Amygdala (tissue), 56 donors: ENCODE measurements at places on chromosomes 16 and 17.

- DNase-seq, result no peak
Measured at GRCh38 chr17:45366049-45366448, 49.2 kb upstream of the MAP3K14 start.

DNA sequence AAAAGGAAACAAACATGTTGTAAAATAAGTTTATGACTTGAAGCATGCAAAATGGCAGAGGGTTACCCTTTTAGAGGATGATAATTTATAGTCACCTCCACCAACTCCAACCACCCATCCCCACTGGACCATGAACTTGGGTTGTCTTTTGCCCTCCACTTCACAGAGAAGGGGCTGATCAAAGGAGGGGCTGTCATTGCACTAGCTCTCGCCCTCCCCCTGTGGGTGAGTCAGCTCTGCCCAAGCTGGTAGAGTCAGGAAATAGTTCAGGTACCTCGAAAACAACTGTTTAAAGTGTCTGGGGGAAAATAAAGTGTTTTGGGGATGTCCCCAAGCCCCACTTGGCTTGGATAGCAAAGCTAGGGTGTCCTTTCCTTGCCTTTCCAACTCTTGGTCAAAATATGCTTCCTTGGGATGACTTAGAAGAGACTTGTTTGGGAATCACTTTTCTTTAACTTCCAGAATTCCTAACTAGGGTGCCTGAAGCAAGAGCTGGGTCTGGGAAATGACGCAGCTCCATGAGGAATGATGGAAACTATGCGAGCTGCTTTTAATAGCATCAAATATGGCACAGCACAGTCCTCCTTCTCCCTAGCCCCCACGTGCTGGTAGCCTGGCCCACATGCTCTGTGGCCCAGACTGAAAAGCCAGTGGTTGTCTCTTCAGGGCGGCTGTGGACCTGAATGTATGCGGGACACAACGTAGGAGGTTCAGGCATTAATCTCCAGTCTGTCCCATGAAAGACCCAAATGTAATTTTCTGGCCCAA, 40.7 kb downstream of the TBX4 start:
- no peak for DNase-seq

DNA sequence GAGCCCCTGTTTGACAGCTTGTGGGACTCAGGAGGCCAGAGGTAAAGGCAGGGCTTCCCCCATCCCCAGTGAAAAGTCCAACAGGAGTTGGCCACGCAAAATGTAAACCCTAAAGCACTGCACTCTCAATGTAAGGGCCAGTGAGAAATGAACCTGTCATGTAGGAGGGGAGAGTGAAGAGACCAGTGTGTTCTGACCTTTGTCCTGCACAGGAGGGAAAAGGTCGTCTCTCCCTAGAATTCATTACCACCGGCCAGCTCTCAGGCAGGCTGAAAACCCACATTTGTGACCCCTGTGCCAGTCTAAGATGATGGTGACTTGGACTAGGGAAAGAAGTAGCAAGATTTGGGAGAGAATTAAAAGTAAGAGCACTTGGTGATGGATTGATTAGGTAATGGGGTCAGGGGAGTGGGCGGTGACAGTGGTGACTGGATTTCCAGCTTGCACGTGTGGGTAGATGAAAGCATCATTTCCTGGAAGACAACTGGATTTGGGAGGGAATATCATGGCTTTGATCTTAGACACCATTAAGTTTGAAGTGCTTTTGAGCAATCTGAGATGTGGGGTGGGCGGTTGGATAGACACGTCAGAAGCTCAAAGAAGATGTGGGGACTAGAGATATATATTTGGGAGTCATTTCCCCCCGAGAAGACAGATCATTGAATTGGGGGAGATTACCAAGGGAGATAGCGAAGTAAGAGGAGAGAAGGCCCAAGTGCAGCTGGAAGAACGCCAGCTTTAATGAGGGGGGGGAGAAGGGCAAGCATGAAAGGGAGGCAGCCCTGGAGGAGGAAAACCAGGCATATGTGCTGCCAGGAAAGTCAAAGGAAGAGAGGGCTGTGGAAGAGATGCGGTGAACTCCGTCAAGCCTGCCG, 119.5 kb downstream of the NTN1 start:
- DNase-seq, result no peak

DNA sequence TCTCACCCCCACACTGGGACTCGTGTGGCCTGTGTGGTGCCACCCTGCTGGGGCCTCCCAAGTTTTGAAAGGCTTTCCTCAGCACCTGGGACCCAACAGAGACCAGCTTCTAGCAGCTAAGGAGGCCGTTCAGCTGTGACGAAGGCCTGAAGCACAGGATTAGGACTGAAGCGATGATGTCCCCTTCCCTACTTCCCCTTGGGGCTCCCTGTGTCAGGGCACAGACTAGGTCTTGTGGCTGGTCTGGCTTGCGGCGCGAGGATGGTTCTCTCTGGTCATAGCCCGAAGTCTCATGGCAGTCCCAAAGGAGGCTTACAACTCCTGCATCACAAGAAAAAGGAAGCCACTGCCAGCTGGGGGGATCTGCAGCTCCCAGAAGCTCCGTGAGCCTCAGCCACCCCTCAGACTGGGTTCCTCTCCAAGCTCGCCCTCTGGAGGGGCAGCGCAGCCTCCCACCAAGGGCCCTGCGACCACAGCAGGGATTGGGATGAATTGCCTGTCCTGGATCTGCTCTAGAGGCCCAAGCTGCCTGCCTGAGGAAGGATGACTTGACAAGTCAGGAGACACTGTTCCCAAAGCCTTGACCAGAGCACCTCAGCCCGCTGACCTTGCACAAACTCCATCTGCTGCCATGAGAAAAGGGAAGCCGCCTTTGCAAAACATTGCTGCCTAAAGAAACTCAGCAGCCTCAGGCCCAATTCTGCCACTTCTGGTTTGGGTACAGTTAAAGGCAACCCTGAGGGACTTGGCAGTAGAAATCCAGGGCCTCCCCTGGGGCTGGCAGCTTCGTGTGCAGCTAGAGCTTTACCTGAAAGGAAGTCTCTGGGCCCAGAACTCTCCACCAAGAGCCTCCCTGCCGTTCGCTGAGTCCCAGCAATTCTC, 27.4 kb downstream of the STH start:
- no peak for DNase-seq

GRCh38 chr17:39920218-39921210, 2.1 kb upstream of the GSDMB start:
- no peak for DNase-seq
